ENCODE measurements at places on chromosomes 7 and 10.

- DNase-seq: no peak
Measured at GRCh38 chr7:16069998-16070397, 351.3 kb downstream of the CRPPA start.

DNA sequence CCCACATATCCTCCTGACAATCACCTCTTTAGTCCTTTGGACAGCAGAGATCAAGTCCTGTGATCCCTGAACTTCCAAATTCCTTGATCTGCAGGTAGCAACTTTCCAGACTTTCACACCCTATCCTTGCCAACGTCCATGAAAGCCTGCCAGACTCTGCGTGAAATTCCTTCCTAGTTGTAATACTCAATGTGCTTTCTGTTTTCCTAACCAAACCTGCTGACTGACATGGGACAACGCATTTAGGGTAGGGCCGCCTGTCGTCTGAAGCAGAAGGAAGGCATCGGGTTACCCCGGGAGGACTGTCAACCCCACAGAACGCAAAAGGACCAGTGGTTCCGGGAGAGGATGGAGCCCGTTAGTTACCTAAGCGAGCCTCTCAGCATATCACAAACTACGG is 23.9 kb downstream of the ITGA8 start:
- no peak for DNase-seq

DNA sequence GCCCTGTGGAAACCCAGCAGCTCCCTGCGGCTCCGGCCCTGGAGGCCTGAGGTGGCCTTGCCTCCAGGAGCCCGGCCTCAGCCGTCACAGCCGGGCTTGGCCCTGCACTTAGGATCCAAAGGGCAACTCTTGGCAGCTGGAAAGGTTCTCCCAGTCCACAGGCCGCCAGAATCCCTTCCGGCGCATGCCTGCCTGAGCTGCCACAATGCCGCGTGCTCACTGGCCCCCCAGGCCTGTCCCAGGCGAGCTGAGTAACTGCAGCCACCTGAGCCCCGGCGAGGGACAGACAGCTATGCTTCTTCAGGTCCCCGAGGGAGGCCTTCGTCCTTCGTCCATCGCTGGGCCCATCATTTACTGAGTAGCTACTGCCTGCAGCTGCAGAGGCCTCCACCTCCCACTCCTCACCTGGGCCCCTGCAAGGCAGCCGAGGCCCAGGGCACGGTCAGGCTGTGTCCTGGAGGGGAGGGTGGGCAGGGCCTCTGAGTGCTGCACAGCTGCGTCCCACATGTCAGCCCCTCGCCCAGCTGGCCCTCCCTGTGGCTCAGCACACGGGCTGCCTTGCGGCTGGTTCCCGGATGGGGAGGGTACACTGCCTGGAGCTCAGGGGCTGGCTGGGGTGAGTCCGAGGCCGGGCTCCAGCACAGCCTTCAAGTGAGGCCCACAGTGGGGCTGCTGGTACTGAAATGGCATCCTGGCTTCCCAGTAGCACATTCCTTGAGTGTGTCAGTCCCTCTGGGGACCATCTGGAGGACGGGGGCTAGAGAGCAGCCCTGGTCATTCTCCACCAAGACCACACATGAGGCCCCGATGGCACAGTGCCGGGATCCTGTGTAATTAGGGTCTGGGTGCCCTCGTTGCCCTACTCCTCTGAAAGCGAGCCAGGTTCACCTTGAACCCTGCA is 172.5 kb downstream of the ELFN1 start:
- DNase-seq: no peak

GRCh38 chr10:116470071-116470470 is 42.4 kb downstream of the PNLIPRP3 start:
- DNase-seq: no peak

- DNase-seq: peak; percentile 17
Measured at GRCh38 chr10:94217411-94217810, 145.3 kb downstream of the NOC3L start.

GRCh38 chr10:110317866-110318850 is 13.4 kb upstream of the SMNDC1 start:
- no peak for DNase-seq

DNA sequence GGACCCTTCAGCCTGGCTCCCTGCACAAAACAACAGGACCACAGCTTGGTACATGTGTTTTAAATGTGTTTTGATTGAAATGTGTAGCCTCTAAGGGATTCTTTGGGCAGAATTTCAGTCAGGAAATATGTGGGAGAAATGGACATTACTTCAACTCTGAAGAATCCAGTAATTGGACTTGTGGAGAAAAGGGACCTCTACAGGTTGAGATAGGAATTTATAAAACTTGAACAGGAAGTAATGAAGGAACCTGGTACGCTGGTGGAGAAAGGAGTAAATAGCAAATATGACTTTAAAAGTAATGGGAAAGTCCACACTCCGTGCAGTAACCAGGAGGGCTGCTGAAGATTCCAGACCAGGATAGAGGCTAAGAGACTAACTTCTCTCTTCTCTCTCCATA is 220.5 kb downstream of the LHFPL3 start:
- no peak for DNase-seq

- DNase-seq: no peak
Measured at GRCh38 chr7:81682873-81683272, 87.0 kb downstream of the HGF start.

- peak; percentile 23 for DNase-seq
Measured at GRCh38 chr7:104795616-104796398, 218.2 kb upstream of the KMT2E start.

GRCh38 chr7:138091032-138091431 is 14.8 kb downstream of the AKR1D1 start:
- DNase-seq: no peak

DNA sequence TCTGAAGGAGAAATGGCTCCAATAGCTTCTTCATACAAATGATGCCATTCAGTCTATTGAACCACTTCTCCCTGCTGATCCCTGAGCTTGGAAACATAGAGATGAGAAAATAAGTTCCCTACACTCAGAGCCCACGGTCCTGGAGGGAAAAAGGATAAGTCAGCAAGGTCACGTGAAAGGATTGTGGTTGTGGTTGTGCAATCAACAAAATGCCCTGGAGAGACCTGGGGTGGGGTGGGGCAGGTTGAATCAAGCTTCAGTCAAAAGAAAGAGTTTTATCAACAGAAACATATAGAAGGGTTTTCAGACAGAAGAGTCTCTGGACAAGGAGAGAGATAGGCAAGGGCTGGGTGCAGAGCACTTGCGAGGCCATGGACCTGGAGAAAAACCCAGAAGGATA is 30.1 kb downstream of the C10orf90 start:
- DNase-seq: no peak

GRCh38 chr7:7706101-7706511 is 12.3 kb downstream of the RPA3 start:
- no peak for DNase-seq

All from astrocyte of the hippocampus (primary cell).